H9 (cell line): ENCODE measurements at places on chromosomes 13 and 19. TPM values are rescaled to one million over a fixed set of nuclear protein-coding genes. Genes with fewer than 3 reads are reported as not detected.

ADGRE3 gene
- not detected in 2 replicates for total RNA-seq

FPR3 gene
- not detected in 2 replicates for total RNA-seq

DNA sequence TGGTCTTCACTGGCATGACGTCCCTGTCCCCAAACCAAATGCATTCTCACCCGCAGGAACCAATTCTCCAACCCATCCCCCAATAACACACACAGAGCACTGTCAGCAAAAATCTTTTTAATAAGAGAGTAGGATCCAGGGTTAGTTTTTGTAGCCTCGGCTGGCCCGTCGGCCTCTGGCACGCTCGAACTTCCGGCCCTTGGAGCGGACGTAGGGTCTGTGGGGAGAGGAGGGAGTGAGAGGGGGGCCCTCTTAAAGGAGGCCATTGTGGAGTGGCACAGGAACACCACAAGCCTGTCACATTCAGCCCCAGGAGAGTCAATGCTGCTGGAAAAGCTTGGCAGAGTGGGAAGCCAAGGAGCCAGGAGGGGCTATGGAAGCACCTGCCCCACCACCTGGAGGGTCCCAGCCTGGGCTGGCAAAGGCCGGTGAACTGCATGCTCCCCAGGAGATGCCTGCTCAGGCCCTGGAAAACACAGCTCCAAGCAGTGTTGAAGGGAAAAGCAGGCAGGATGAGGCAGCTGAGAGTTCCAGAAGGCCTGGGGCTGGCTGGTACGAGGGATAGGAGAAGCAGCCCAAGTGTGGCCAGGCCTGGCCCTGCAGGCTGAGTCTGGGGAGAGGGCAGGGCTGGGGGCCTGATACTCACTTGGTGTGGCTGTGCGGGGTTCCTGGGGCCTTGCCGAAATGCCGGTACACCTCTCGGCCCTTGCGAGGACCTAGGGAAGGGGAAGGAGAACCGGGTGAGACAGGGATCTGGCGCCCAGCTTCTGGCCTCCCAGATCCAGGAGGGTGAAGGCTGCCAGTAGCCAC lies 560 bp upstream of the FAM83E start:
- DNase-seq = no peak

GRCh38 chr13:91046715-91047327 lies 300.7 kb upstream of the MIR17HG start:
- peak; percentile 46 for DNase-seq

- DNase-seq = no peak
Observed at GRCh38 chr19:18160493-18160970, 7.6 kb downstream of the PIK3R2 start.

- no peak for DNase-seq
Observed at GRCh38 chr13:76466043-76466442, 420.2 kb downstream of the KCTD12 start.

GRCh38 chr13:46100191-46100815 lies 4.5 kb downstream of the CPB2 start:
- no peak for DNase-seq
